ENCODE measurements at places on chromosomes 13 and 19. TPM values are rescaled to one million over a fixed set of nuclear protein-coding genes. Genes with fewer than 3 reads are reported as not detected.

DZIP1 gene
- 13.0 TPM for total RNA-seq

CASP14 gene
- total RNA-seq: not detected

CCL25 gene
- total RNA-seq: not detected

NTN5 gene
- total RNA-seq: 0.07 TPM

POSTN gene
- 0.06 TPM for total RNA-seq

C13orf46 gene
- total RNA-seq: 0.26 TPM

MED29 gene
- total RNA-seq: 79.2 TPM

STOML3 gene
- not detected for total RNA-seq

Data from A549 treated with dexamethasone at 1 μM for 4 hours (cell line).